ENCODE measurements at places on chromosomes 16 and 17.
A peak's percentile ranks its signal among the peaks of the same experiment; 100 is the strongest.

DNA sequence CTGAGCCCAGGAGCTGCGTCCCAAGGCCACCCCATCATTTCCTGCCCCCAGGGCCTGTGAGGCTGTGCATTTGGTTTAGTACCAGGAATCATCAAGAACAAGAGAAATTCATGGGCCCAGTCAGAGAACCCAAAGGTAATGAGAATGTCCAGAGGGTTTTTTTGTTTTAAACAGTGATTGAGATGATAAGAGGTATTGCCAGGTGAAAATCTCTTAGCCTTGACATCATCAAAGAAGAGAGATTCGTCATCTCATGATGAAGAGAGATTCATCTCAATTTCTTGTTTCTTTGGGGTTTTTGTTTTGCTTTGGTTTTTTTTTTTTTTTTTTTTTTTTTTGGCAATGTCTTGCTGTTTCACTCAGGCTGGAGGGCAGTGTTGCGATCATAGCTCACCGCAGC lies 170.6 kb upstream of the CACNG5 start:
- no peak for DNase-seq

DNA sequence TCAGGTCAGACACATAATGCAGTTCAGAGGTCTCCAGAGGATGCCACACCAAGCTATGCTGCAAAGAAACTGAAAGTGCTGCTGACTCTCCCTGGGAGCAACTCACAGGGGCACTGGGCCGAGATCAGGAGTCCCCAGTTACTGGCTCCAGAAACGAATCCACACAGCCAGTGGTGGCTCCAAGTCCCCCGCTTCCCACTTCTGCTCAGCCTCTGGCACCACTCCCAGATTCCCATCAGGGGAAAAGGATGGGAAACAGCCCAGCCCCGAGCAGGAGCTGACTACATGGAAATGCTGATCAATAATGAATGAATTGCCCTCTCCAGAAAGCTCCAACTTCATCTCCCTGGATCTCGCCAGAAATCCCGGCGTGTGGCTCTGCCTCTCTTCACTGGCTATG lies 62.3 kb upstream of the CDH5 start:
- DNase-seq = no peak

- DNase-seq = no peak
These were observed 1.8 kb upstream of the KRT10 start for GRCh38 chr17:40824015-40824832.

DNA sequence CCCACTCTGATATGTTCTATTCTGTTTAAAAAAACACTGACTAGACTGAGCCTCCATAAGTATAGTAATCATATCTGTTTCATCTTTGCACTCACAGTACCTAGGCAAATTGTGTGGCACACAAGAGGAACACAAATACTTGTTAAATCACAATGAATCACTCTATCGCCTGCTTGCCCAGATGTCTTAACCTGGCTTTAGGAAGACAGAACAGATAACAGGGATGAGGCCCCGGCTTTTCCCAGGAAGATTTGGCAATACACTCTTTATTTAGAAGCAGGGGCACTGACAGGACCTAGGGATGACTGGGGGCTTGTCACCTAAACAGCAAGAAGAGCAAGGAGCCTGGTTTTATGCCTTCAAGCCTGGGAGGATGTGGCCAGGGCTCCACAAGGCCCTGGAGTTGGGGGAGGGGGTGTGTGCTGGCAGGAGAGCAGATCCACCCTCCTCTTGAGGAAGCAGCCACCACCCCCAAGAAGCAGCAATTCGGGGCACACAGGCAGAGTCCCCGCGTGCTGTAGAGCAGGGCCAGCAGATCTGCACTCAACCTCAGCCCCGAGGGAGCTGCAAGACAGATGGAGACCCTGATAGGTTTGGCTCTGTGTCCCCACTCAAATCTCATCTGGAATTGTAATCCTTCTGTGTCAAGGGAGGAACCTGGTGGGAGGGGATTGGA lies 41.0 kb upstream of the KSR1 start:
- no peak for DNase-seq

DNA sequence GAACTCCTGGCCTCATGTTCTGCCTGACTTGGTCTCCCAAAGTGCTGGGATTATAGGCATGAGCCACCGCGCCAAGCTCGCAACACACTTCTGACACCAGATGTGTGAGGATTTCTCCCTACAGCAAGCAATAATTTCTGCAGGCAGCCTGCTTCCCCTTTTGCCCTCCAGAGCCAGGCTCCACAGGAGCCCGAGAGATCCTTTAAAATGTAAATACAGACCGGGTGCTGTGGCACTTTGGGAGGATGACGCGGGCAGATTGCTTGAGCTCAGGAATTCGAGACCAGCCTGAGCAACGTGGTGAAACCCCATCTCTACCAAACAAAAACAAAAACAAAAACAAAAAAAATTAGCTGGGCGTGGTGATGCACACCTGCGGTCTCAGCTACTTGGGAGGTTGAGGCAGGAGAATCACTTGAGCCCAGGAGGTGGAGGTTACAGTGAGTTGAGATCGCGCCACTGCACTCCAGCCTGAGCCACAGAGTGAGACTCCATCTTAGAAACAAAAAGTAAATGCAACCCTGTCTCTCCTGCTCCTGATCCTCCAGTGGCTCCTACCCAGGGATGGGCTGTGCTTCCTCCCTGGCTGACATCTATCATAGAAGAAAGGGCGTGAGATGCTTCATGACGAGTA lies 14.7 kb downstream of the C16orf96 start:
- DNase-seq = no peak

DNA sequence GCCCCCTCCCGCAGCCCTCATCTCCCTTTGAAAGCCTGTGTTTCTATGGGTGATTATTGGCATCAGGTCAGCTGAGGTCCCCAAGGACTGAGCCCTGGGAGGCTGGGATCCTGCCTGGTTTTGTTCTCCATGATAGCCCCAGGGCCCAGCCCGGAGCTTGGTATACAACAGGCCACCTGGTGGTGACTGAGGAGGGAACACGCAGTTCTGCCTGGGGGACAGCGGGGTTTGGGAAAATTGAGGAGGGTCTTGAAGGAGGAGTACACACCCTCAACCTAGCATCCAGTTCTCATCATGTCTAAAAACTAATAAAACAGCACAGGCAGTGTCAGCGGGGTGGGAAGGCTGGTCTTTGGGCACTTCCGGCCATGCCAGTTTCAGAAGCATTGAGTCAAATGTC lies 335.1 kb downstream of the CPPED1 start:
- DNase-seq = no peak

- no peak for DNase-seq
These were observed 37.7 kb upstream of the SREBF1 start for GRCh38 chr17:17874478-17874877.

GRCh38 chr16:750485-750884 lies 9.7 kb upstream of the CIAO3 start:
- no peak for DNase-seq

- DNase-seq = no peak
These were observed 994 bp downstream of the PITPNA start for GRCh38 chr17:1561420-1562175.

- no peak for DNase-seq
These were observed 46.0 kb downstream of the CDH11 start for GRCh38 chr16:65075877-65076276.

GRCh38 chr16:55655381-55655896 lies 349 bp upstream of the SLC6A2 start:
- no peak for DNase-seq

- DNase-seq = no peak
These were observed 62.9 kb downstream of the IL21R start for GRCh38 chr16:27464626-27465482.

- peak; percentile 56 for DNase-seq
These were observed 82.0 kb upstream of the ALOX12 start for GRCh38 chr17:6913608-6914443.

DNA sequence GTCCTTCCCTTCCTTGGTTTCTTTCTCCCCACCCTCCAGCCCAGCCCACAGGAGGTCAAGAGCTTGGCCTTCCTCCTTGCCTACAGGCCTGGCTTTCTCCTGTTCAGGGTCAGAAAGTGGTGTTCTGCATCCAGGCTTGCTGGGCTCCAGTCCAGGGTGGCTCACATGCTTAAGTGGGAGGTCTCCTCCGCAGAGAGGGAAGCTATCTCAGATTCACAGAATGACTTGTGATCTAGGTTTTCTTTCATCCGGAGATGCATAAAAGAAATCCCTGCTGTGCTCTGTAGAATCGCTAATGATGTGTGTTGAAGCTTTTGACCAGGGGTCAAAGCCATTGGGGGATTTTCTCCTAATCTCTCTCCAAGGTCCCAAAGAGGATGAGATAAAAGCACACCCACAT lies 382.3 kb upstream of the EEF2KMT start:
- DNase-seq = no peak

GRCh38 chr16:60810250-60810649 lies 1226.0 kb downstream of the CDH8 start:
- no peak for DNase-seq

DNA sequence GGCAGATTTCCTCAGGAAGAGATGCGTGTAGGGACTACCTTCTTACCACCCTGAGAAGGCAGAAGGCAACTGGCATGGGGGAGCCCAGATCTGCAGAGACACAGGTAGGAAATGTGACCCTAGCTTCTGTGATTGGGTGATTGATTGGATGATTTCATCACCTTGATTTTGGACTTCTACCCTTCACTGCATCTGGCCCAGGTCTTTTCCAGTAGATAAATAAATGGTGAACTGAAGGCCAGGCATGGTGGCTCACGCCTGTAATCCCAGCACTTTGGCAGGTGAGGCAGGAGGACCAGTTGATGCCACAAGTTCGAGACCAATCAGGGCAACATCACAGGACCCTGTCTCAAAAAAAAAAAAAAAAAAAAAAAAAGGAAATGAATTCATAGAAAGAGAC lies 14.7 kb upstream of the SMURF2 start:
- DNase-seq = no peak

- DNase-seq = no peak
These were observed 78.2 kb downstream of the NXN start for GRCh38 chr17:901191-901950.

DNA sequence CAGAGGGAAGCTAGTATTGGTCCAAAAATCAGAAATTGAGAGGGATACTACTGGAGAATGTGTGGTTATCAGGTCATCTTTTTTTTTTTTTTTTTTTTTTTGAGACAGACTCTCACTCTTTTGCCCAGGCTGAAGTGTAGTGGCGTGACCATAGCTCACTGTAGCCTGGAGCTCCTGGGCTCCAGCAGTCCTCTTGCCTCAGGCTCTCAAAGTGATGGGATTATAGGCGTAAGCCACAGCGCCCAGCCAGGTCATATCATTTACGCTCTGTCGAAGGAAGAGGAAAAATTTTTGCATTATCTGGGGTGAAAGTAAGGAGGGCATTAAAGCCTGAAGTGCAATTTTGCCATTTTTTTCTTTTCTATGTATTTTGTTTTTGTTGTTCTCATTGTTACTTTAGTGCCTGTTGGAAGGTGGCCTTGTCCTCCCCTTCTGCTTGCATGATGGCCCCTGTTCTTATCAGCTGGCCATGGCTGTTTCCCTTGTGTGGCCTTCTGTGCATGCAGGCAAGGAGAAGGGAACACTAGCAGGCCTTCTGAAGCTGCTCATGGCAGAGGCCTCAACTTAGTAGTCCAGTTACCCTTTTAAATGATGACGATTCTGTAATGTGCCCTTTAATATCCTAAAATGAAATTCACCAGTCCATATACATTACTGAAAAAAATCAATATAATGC lies 118.3 kb downstream of the SPECC1 start:
- DNase-seq = no peak

- no peak for DNase-seq
These were observed 2.6 kb downstream of the LCMT1 start for GRCh38 chr16:25114121-25114520.

GRCh38 chr17:72053449-72053848 lies 67.4 kb upstream of the SOX9 start:
- DNase-seq = no peak

DNA sequence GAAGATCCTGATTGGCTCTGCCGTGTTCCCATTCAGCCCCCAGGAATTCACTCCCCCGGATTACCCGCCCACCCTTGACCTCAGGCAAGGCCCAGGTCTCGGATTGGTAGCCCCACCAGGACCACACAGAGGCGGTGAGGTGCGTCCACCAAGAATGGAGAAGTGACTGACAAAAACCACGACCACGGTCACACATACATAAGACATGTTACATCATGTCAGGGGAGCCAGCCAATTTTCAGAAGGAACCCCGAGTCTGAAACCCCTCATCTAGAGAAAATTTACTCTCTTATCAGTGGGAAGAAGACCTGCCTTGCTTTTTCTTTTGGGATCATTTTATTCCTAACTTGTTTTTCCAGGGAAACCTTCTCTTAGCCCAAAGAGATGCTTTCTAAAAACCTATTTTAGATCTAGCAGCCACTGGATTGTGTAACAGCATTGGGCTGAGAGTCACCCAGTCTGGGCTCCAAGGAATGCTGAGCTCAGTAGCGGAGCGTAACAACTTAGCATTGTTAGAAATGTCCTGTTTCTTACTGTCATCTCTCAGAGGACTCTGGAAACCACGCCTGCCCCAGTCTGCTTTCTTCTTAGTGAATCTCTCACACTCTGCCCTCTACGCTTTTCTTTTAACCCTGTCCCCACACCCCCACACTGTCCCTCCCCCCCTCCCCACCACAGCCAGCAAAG lies 164.1 kb downstream of the CMIP start:
- DNase-seq = no peak

- no peak for DNase-seq
These were observed 21.2 kb upstream of the MTSS2 start for GRCh38 chr16:70706948-70707465.

GRCh38 chr16:82672676-82673075 lies 45.9 kb downstream of the CDH13 start:
- DNase-seq = no peak

DNA sequence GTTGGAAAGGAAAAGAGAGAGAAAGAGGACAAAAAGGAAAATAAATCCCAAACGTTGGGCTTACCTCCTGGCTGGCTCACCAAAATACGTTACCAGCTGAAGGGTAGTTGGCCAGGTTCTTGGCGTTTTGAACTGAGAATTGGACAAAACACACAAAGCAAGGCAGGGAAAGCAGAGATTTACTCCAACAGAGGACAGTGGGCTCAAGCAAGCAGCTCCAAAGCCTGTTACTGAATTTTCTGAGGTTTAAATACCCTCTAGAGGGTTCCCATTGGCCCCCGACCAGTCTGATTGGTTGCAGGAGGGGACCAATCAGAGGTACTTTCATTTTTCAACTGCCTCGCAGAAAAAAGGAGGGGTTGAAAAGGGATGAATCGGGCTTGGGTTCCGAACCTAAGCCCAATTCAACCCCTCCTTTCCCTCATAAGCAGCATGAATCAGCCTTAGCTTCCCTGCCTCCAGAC lies 55.6 kb upstream of the ALOX12 start:
- DNase-seq = no peak

- DNase-seq = no peak
These were observed 2.3 kb downstream of the DLG4 start for GRCh38 chr17:7217113-7217987.

GRCh38 chr16:3311496-3311895 lies 6.2 kb downstream of the ZNF75A start:
- no peak for DNase-seq

GRCh38 chr17:35645923-35646322 lies 58.8 kb downstream of the AP2B1 start:
- DNase-seq = no peak
